ENCODE measurements at places on chromosomes 5 and 9.

DNA sequence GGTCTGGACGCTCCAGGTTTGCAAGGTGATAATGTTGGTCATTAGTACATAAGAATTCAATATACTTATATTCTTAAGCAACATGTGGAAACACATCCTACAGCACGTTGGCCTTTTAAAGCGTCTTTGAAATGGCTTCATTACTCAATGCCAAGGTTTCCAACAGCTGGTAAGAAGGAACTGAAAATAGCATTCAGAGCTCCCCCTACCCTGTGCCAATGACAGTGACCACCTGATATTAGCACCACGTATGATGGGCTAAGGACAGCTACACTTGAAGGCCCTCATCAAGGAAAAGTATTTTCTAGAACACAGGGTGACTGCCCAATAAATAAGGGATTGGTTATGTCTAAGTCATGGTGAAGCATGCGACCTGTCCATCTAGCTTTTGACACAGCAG lies 9.9 kb downstream of the ZNF622 start:
- no peak for DNase-seq

DNA sequence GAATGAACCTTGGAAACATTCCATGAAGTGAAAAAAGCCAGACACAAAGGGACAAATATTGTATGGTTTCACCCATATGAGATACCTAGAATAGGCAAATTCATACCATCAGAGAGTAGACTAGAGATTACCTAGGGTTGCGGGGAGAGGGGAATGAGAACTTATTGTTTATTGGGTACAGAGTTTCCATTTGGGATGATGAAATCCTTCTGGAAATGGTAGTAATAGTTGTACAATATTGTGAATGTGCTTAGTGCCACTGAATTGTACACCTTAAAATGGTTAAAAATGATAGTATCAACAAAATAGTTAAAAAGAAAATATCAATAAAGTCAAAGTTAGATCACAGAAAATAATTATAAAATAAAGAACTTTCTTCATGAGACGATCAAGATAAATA lies 25.5 kb downstream of the CATSPER3 start:
- DNase-seq, result no peak

DNA sequence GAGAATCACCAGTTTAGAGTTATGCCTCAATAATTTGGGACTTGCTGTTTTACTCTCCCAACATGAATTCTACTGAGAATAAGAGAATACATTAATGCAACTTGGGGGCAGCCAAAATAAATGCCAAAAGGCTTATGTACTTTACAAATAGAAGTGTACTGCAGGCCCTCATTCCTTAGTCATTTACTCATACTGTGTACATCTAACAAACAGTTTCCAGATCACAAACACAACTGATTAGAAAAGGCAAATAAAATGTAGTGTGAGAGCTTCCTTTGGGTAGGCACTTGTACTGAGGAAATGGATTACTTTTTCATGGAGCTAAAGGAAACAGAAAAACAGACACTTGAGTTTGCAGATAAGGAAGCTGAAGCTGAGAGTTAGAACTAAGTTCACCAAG lies 12.6 kb downstream of the ANKDD1B start:
- DNase-seq, result no peak

GRCh38 chr5:113760486-113760885 lies 247.0 kb downstream of the YTHDC2 start:
- DNase-seq, result no peak

- peak; percentile 15 for DNase-seq
Measured at GRCh38 chr5:130871346-130872086, 293.5 kb downstream of the HINT1 start.

- no peak for DNase-seq
Measured at GRCh38 chr9:116372081-116372673, 218.6 kb downstream of the PAPPA start.

- no peak for DNase-seq
Measured at GRCh38 chr9:93268551-93269314, 84.8 kb downstream of the WNK2 start.

- DNase-seq, result no peak
Measured at GRCh38 chr5:151431666-151432065, 15.7 kb upstream of the SLC36A1 start.

DNA sequence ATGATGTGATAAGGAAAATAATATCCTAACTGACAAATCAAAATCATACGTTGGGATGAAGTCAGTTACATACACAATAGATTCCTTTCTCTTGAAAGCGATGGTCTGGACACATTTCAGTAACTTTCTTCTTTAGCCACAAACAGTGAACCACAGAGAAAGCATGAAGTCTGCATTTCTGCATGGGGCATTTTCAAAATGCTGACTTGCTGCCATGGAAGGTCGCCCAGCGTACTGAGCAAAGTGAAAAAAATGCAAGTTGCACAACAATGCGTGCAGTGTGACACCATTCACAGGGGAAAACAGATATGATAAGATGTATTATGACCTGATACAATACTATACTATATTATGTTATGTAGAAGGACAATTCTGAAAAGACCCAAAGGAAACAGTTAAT lies 146.3 kb downstream of the SNX18 start:
- DNase-seq, result no peak

DNA sequence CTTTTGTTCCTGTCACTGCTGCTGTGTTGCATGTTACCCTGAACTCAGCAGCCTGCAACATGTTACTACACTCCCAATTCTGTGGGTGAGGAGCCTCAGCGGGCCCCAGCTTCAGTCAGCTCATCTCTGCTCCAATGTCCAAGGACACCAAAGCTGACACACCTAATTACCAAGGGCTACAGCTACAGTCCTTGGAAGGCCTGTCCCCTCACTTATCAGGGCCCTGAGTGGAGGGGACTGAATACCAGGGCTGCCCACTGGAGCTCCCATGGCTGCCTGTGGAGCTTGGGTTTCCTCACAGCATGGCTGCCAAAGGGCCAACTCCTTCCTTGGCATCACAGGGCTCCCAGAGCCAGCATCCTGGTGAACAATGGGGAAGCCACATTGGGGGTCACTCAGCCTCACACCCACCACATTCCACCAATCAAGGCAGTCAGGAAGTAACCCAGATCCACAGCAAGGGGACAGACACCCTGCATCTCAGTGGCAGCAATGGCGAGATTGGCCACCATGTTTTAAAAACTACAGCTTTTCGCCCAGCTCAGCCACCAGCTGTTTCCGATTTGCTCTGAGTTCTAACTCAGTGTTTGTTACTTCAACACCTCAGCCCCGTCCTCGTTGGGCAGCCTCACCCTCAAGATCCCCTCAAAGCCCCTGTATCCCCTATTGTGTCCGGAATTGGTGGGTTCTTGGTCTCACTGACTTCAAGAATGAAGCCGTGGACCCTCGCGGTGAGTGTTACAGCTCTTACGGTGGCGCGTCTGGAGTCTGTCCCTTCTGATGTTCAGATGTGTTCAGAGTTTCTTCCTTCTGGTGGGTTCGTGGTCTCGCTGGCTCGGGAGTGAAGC lies 18.9 kb downstream of the SEMA4D start:
- no peak for DNase-seq

GRCh38 chr5:173697931-173698579 lies 81.6 kb upstream of the BOD1 start:
- no peak for DNase-seq

DNA sequence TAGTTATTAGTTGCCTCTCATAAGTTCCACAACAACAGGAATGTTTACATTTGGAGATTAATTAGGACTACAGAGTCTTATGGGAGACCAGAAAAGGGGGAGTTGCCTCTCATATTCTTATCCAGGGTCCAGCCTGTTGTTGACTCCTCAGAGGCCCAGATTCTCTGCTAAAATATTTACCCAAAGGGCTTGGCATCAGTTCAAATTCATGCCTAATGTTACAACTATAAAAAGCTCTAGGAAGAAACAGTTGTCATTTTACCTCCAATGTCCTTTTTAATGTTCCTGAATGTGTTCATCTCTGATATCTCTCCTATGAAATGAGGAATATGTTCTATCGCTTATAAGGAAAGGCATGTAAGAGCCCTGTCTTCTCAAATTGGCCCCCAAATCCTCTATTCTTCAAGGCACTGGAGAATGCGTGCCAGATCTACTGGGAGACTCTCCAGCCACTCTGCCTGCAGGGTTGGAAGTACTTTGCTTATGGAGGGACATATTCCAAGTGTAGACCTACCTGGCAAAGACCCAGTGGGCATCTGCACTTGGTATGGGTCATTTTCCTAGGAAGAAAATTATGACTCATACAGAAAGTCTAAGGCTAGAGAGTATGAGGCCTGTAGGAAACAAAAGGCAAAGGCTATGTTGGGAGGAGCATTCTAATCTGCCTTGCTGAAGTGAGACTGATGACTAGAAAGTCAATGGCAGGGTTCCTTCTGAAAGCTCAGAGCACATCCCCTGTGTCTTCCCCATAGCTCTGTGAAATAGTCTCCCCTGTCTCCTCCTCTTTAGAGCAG lies 192.6 kb downstream of the ESM1 start:
- no peak for DNase-seq

DNA sequence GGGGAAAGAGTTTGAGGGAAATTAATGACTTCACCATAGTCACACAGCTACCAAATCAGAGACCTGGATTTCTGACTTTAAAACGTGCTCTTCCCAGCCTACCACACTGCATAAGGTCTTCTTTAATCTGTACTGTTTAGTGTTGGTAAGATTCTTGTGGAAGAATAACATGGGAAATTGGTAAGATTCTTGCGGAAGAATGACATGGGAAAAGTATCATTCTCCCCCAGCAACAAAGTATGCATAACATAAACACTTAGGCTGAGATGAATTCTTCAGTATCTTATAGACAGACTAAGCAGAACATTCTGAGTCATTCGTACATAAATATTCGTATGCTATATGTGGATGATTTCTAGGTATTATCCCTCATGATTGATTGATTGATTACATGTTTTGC lies 170.4 kb downstream of the FOCAD start:
- DNase-seq, result no peak

- no peak for DNase-seq
Measured at GRCh38 chr5:137097203-137097602, 401.9 kb downstream of the SPOCK1 start.

GRCh38 chr9:68949271-68950000 lies 64.5 kb downstream of the PRKACG start:
- DNase-seq, result peak; percentile 24

- DNase-seq, result no peak
Measured at GRCh38 chr5:5381310-5381913, 41.1 kb upstream of the ICE1 start.

DNA sequence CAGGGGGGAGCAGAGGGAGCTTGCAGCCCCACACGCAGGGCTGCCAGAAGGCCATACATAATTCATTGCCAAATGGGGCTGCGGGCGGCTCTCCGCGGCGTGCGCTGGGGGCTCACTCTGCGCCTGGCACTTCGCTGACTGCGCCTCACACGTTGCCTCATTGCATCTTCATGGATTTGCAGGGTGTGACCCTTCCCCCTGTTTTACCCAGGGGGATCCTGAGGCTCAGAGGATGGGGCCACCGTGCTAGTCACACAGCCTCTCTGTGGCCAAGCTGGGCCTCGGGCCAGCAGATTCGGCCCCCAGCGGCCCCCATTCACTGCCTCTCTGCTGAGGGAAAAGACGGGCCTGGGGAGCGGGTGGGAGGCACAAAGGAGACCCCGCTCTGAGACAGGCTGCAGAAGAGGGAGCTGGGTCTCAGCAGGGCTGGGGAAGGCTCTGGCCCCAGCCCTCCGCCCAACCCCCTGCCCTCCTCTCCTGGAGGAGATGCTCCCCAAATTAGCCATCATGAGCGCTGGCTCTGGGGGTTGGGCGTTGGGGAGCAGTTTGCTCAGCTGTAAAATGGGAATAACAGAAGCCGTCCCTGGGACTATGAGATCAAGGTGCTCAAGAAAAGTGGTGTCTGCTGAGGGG lies 115.5 kb downstream of the C9orf50 start:
- DNase-seq, result no peak

DNA sequence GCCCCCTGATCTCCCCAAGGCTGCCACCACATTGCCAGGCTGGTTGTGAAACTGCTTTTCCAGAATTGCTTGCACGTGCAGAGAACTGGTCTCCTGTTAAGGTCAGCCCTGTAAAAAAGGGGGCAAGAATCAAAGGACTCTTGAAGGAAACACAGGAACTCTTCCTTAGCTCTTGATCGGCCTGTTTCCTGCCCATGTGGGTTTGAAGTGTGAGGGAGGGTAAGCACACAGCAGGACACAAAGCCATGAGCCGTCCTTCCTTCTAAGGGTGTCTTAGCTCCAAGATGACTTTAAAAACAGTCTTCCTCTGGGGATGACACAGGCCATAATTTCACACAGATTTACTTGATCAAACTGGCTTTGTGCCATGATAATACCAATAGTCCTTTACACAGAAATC lies 36.1 kb downstream of the TEK start:
- DNase-seq, result no peak
